ENCODE measurements at places on chromosomes 12 and 14. TPM values are rescaled to one million over a fixed set of nuclear protein-coding genes. Genes with fewer than 3 reads are reported as not detected.

Gene NUBPL
- 13.1 TPM for total RNA-seq

Gene PPP1R3E
- total RNA-seq: 1.3 TPM

Gene CRACR2A
- 6.7 TPM for total RNA-seq

Gene OGFOD2
- 10.6 TPM for total RNA-seq

Gene NUMB
- total RNA-seq: 72.4 TPM

Gene SCN8A
- 7.1 TPM for total RNA-seq

Gene RNASE11
- not detected for total RNA-seq

Gene PRICKLE1
- 7.1 TPM for total RNA-seq

Gene RND1
- total RNA-seq: 14.9 TPM

Gene FOXG1
- total RNA-seq: not detected

Gene SRRM4
- total RNA-seq: not detected

Gene PMCH
- not detected for total RNA-seq

Gene SLCO1A2
- not detected for total RNA-seq

Gene KERA
- not detected for total RNA-seq

Gene PRR4
- total RNA-seq: 5.0 TPM

Gene EPYC
- not detected for total RNA-seq

Gene CFAP251
- 13.5 TPM for total RNA-seq

Gene HHIPL1
- total RNA-seq: 4.3 TPM

Gene PYM1
- 35.8 TPM for total RNA-seq

Gene IFNG-AS1
- not detected for total RNA-seq

Gene C12orf60
- 2.1 TPM for total RNA-seq

Gene CKAP4
- total RNA-seq: 283 TPM

Gene IFNG
- total RNA-seq: not detected

Gene OTUB2
- 5.7 TPM for total RNA-seq

Gene IL26
- not detected for total RNA-seq

Gene B3GNT4
- not detected for total RNA-seq

Gene TDRD9
- 0.10 TPM for total RNA-seq

Gene SLCO1B1
- total RNA-seq: not detected

Gene RFC5
- 10.0 TPM for total RNA-seq

Gene P2RX2
- total RNA-seq: not detected

Data from glomerular endothelial cell (primary cell).